ENCODE measurements at places on chromosomes 1 and 21.

- DNase-seq = no peak
Observed at GRCh38 chr1:52911541-52911940, 10.0 kb downstream of the ECHDC2 start.

DNA sequence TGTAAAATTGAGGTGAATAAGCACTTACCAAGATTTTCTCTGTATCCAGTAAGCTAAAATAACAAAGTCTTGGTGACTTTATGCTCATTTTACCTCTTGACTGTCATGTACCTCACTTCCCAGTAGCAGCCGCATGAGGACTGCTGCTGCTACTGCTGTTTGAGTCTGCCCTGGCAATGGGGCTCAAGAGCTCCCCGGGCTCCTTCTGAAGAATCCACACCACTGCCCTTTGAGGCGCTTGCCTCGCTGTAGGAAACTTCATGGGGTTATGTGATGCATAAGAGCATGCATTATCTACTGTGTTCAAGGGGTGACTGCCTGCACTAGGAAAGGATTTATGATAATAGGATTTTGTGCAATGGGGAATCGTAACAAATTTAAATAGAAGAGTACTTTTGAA is 113.5 kb downstream of the NTNG1 start:
- DNase-seq = no peak

GRCh38 chr21:32949701-32950100 is 76.0 kb upstream of the OLIG2 start:
- DNase-seq = no peak

DNA sequence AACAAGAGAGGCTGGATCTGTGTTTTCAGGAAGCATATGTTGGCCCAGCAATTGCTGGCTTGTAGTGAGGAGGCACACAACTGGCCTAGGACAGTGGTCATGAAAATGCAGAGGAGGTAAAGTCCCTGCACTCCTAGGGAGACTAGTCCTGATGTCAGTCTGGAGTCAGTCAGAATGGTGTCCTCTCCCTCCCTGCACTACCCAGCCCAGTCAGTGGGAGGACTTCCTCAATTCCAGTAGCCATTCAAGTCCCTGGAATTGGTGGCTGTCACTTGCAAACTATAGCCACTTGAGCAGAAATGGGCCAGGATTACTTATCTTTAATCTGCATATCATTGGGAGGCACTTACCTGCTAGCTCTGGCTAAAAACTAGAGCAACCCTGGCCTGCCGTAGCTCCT is 18.6 kb downstream of the NDUFS5 start:
- DNase-seq = no peak

GRCh38 chr21:42553435-42553834 is 39.8 kb downstream of the SLC37A1 start:
- DNase-seq = no peak

DNA sequence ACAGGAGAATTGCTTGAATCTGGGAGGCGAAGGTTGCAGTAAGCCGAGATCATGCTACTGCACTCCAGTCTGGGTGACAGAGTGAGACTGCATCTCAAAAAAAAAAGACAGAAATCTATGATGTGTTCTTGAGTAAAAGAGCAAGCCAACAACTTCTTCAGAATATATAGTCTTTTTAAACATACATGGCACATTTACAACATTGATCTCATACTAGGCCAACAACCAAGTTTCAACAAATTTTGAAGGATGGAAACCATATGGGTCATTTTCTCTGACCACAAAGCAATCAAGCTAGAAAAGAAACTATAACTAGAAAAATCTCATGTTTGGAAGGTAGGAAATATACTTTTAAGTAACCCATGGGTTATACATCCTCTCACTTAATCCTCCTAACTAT is 38.3 kb downstream of the PAFAH2 start:
- DNase-seq = no peak

DNA sequence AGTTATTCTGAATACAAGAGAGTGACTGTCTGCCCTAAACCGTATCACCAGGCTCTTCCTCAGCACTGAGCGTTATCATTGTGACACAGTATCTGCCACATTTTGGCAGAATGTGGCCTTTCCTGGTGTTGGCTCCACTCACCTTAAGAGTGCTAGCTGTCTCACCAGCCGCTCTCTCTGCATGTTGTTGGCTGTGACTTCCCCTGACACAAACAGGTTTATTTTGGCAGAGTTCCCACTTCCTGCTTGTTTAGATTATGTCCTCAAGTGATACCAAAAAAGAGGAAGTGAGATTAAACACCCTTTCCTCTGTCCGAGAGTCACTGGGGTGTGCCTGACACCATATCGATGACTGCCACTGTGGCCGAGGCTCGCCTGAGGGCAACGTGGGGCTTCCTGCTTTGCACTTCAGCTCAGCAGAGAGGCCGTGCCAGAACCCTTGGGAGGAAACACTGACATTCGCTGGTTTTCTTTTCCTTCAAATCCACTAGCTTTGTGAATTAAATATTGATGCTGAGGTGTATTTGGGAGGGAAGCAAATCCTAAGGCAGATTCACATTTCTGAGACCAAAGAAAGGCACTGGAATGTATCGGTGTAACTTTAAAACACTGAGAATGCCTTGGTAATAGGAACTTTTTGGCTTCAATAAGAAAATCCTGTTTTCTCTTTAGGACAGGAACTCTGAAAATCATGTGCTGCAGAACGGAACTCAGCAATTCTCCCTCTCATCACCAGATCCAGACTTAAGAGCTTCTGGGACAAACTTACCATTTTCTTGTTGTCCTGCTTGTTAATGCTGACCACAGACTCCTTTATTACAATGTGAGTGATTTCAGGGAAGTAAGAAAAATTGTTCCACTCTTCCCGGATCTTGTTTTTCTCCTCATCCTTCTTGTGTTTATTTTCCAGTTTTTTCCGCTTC is 102.1 kb downstream of the JAK1 start:
- DNase-seq = no peak

DNA sequence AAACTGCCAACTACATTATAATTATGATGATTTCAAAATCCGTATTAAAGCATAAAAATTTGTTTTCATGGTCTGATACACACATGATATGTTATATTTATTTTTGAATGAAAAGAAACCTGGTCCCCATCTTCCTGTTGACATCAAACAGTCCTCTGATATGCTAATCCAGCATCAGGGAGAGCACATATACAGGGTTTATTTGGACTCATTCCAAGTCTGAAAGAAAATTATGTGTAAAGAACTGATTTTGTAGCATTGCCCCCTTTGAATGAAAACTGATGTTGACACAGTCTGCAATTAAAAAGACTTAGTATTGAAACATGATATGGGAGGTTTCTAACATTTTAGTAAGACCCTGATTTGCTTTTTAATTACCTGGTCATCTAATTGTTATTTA is 119.4 kb downstream of the NEK7 start:
- no peak for DNase-seq

DNA sequence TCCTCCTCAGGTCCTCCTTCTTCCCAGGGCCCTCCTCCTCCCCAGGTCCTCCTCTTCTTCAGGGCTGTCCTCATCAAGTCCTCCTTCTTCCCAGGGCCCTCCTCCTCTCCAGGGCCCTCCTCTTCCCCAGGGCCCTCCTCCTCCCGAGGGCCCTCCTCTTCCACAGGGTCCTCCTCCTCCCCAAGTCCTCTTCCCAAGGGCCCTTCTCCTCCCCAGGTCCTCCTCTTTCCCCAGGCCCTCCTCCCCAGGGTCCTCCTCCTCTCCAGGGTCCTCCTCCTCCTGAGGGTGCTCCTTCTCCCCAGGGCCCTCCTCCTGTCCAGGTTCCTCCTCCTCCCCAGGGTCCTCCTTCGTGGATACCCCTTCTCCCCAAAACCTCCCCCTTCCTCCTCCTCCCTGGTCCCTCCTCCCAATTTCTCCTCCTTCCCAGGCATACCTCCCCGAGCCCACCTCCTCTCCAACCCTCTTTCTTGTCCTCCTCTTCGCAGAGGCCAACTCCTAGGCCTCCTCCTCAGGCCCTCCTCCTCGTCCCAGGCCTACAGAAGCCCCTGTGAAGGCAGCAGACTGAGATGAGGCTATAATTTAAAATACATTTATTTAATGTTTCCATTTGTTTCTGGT is 29.5 kb downstream of the WNT9A start:
- DNase-seq = no peak

DNA sequence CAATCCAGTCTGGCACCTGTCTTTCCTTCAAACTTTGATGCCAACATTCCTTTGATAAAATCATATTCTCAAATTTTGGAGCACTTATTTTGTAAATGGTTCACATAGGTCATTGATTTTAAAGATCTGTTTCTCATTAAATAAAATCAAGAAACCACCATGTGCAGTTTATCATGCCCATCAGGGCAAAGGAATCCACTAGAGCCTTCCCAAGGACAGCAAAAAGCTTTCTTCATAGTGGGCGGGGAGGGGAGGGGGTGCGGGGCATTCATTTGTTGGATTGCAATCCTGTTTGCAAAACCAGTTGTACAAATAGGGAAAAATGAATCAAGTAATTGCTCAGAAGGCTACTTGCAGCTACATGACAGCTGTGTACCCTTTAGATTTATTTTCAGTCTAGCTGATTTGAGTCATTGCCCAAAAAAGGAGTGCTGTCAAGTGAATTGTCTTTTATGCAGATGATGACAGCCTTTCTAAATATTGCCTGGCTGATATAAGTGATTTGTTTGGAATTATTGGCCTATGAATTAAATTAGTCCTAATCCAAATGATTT is 23.0 kb downstream of the LRRC8B start:
- DNase-seq = no peak

DNA sequence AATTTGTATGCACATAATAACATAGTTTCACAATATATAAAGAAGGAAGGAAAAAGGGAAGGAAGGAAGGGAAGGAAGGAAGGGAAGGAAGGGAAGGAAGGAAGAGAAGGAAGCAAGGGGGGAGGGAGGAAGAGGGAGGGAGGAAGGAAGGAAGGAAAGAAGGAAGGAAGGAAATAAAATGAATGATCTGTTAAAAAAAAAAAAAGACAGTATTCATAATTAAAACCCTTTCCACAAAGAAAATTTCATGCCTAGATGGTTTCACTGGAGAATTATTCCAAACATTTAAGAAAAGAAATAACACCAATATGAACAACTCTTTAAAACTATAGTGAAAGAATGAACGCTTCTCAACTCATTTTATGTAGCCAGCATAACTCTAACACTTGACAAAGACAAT is 44.8 kb downstream of the CDKN2C start:
- no peak for DNase-seq

GRCh38 chr1:37914719-37915475 is 32.0 kb downstream of the INPP5B start:
- DNase-seq = no peak

- DNase-seq = no peak
Observed at GRCh38 chr1:3187415-3188149, 118.6 kb downstream of the PRDM16 start.

GRCh38 chr1:240404286-240404685 is 207.7 kb downstream of the GREM2 start:
- no peak for DNase-seq

- DNase-seq = no peak
Observed at GRCh38 chr1:185774394-185774793, 40.2 kb downstream of the HMCN1 start.

GRCh38 chr1:39105061-39105840 is 79.1 kb downstream of the NDUFS5 start:
- DNase-seq = no peak

GRCh38 chr1:193031431-193031830 is 27.7 kb downstream of the UCHL5 start:
- DNase-seq = no peak

DNA sequence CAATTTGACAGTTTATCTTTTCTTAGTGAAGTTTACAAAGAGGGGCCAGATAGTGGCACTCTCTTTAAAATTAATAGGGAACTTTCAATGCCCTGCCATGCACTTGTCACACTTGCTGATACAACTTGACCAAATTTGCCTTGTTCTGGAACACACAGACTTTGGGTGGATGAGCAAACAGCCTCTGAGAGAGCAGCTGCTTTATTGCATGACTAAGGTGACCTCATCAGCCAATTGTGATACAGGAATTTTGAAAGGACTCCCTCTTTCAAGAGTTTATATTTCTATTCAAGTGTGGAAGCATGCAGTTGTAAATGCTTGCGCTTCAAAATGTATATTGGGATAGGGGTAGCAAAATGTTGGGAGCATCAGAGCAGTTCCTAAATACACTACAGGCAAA is 2.1 kb upstream of the RGS1 start:
- DNase-seq = no peak

DNA sequence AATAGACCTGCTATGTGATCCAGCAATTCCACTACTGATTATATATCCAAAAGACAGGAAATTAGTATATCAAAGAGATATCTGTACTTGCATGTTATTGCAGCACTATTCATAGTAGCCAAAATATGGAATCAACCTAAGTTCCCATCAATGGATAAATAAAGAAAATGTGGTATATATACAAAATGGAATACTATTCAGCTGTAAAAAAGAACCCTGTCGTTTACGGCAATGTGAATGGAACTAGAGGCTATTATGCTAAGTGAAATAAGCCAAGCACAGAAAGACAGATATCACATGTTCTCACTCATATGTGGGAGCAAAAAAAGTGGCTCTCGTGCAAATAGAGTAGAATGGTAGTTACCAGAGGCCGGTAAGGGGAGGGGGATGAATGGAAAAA is 9.2 kb downstream of the DNAH14 start:
- DNase-seq = no peak

DNA sequence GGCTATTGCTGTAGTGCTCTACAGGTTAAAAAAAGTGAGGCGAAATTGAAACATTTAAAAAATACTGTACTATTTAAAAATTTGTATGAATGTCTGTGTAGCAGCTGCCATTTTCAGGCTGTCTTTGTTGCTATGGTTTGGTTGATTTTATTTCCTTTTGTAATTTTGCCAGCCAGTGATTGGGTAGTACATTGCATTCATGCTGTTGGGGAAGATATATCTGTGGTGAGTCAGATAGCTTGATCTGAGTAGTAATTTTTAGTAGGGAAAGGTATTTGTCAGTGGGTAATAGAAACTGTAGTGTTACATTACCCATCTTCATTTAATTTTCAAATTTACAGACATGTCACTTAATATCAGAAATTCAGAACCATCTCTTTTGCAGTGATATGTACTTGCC is 15.0 kb downstream of the NFIA start:
- no peak for DNase-seq

Data from cortex of kidney (tissue), 1 donor.